Fibroblast of skin of back (primary cell): ENCODE measurements at places on chromosomes 1 and 21.

GRCh38 chr1:245105815-245106410 lies 48.9 kb upstream of the KIF26B start:
- DNase-seq, result no peak

- DNase-seq, result no peak
Measured at GRCh38 chr1:158564608-158565007, 5.8 kb downstream of the OR6P1 start.

DNA sequence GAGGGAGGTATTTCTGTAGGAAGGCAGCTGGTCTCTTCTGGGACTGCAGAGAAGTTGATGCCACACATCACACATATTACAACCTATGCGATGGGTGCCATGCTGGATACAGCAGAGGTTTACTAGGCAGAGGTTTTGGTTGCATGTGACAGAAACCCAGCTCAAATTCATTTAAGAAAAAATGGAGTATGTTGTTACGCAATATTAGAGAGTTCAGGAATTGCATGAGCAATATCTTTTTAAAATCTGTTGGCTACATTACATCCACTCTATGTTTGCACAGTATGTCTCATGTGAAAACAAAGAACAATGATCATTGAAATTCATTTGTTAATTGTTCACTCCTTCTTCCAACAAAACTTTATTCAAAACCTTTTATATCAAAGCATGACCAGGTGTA lies 425.2 kb downstream of the RWDD3 start:
- DNase-seq, result no peak

DNA sequence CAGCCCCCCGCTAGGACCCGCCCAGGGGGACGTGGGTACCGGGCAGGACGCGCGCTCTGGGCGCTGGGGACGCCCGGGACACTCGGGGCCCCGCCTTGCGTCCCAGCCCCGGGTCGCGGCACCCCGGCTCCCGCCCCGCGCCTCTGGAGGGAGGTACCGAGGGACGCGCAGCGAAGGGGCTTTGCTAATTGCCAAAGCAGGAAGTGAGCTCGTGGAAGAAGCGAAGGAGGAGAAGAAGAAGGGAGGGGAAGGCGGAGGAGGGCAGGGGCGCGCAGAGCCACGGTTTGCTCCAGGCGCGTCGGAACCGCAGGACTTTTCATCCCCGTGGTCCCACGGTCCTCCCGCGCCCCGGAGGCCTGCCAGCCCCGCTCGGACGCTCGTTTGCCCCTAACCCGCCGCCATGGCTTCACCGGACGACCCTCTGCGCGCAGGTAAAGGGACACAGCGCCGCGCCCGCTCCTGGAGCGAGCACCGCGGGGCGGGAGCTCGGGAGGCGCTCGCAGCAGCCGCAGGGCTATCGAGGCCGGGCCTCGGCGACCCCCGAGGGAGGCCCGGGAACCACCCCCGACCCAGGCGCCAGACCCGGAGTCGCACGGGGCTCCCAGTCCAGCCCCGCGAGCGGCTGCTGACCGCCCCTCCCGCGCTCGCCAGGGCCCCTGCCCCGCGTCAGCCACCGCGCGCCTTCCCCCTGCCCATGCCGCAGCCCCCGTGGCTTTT lies 1.3 kb downstream of the EDARADD start:
- DNase-seq, result peak; percentile 29

- no peak for DNase-seq
Measured at GRCh38 chr21:27534206-27534605, 567.3 kb upstream of the ADAMTS5 start.

GRCh38 chr1:246608616-246609376 lies 42.5 kb downstream of the CNST start:
- peak; percentile 89 for DNase-seq

DNA sequence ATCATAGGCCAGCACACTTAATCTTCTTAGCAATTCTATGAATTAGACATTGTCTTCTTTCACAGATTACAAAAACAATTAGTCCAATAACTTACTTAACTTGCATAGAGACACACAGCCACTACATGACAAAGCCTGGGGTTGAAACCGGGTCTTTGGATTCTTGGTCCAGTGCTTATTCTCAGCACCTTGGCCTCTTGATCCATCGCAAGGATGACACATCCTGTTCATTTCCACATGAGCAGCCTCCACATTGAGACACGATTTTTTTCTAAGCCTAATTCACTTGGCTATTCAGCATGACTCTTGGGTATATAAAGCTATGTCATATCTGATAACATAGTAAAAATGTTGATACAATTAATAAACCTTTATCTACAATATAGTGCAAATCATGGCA lies 221.0 kb upstream of the FOXD3 start:
- DNase-seq, result no peak

GRCh38 chr1:234861761-234862160 lies 251.8 kb upstream of the IRF2BP2 start:
- DNase-seq, result no peak

DNA sequence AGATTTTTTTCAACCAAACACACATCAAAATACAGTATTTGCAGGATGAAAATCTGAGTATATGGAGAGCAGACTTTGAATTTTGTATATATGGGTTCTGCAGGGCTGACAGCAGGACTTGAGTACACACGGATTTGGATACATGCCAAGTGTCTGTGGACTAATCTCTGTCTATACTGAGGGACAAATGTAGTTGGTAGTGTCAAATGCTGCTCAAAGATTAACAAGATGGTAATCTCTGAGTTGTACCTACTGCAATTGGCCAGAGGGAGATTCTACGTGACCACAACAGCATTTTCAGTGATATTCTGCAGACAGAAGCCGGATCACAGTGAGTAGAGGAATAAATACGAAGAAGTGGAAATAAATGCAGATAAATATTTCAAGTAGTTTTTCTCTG lies 43.4 kb downstream of the SHCBP1L start:
- DNase-seq, result no peak

- no peak for DNase-seq
Measured at GRCh38 chr1:48470950-48471690, 884 bp downstream of the SPATA6 start.

- DNase-seq, result peak; percentile 54
Measured at GRCh38 chr1:165843304-165843703, 15.9 kb downstream of the UCK2 start.

GRCh38 chr1:26994020-26994786 lies 711 bp downstream of the TRNP1 start:
- no peak for DNase-seq

GRCh38 chr1:147337040-147337630 lies 94.7 kb downstream of the CHD1L start:
- peak; percentile 26 for DNase-seq

DNA sequence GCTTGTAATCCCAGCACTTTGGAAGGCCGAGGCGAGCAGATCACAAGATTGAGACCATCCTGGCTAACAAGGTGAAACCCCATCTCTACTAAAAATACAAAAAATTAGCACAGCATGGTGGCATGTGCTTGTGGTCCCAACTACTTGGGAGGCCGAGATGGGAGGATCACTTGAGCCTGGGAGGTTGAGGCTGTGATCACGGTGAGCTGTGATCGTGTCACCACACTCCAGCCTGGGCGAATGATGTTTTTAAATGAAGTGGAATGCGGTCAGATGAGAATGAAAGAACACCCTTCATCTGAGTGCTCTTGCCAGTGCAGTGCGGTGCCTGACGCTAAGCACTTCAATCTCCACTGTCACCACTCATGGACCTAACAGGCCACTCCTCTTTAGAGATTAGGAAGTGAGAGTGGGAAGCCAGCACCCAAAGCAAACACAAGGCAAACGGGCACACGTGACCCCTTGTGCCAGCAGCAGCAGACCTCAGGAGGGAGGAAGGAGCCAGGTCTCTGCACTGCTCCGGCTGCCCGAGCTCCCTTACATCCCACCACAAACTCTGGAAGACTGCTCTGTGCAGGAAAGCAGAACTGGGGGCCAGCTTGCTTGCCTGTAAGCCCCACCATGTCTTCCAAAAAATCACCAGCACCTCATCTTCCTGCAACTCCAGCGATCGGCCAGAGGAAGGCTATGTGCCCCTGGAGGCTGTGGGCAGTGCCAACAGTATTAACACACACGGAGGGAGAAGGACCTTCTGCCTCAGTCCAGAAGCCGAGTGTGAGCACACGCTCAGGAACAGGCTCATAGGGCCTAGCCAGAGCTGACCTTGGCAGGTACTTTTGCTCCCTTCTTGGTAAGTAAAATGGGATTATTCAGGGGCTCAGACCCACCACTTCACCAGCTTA lies 9.7 kb downstream of the CTNNBIP1 start:
- no peak for DNase-seq

- DNase-seq, result peak; percentile 90
Measured at GRCh38 chr1:37476460-37477197, 2.2 kb downstream of the ZC3H12A start.

GRCh38 chr1:55718758-55719671 lies 503.9 kb upstream of the USP24 start:
- peak; percentile 100 for DNase-seq

GRCh38 chr1:165695031-165695430 lies 3.3 kb downstream of the ALDH9A1 start:
- no peak for DNase-seq

- peak; percentile 80 for DNase-seq
Measured at GRCh38 chr1:29122682-29123052, 1.0 kb downstream of the TMEM200B start.

GRCh38 chr1:15212216-15212953 lies 34.6 kb upstream of the FHAD1 start:
- DNase-seq, result no peak

DNA sequence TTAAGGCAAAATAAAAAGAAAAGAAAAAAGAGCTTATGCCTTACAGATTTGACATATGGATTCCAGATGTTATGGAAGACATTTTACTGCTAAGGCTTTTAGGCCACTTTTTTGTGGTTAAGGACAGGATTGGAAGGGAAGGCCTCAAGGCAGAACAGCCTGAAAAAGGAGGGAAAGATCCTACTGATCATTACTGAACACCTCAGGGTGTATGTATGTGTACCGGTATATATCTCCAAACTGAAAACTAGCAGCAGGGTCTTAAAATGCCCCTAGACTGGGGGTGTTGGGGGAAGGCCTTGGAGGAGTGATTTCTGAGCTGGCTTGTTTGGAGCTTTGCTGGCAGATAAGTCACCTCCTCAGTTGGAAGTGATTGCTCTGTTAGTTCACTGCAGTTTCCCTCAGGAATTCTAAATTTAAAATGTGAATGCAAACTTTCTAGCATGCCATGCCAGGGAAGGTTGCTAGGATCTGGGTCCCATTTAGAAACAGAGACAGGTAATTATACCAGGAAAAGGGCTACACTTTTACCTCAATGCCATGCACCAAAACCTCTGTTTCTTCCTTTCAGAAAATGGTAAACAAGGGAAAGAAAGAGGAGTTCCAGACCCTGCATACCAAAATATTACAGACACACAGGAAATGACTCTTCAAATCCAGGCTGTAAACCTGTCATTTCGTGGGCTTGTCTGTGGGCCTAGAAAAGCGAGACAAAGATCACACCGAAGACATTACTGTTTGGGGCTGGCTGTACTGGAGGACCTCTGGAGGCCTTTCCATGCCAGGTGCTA lies 15.0 kb downstream of the C1orf52 start:
- DNase-seq, result peak; percentile 53

DNA sequence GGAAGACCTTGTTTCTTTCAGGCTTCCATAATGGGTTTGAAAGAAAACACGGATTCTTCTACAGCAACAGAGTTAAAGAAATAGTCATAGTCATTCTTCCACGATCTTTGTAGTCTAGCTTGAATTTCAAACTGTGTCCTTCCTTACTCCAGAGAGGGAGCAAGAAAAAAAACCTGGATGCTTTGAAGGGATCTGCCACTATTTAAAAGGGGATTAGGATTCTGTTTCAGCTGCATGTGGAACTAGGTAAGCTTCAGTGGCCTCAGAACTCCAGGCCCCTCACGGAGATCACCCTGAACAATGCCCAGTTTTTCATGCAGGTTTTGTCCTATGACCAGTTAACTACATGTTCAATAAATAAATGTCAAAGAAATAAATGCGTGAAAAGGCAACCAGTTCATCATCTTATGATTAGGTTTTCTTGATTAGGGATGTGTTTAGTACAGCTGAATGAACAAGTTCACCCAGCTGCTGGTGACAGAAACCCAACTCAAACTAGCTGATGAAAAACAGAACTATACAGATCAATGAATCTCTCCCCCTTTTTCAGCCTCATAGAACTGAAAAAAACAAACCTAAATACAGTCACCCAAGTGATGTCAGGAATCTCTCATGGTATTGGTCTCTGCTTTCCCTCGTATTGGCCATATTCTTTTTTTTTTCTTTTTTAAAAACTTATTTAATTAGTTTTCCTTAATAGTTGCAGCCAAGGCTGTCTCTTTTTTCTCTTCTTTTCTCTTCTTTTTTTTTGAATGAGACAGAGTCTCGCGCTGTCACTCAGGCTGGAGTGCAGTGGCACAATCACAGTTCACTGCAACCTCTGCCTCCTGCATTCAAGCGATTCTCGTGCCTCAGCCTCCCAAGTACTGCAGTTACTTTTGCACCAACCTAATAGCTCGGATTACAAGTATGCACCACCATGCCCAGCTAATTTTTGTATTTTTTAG lies 14.6 kb upstream of the MPZL1 start:
- no peak for DNase-seq

GRCh38 chr1:33990281-33990680 lies 126.4 kb downstream of the HMGB4 start:
- DNase-seq, result no peak

DNA sequence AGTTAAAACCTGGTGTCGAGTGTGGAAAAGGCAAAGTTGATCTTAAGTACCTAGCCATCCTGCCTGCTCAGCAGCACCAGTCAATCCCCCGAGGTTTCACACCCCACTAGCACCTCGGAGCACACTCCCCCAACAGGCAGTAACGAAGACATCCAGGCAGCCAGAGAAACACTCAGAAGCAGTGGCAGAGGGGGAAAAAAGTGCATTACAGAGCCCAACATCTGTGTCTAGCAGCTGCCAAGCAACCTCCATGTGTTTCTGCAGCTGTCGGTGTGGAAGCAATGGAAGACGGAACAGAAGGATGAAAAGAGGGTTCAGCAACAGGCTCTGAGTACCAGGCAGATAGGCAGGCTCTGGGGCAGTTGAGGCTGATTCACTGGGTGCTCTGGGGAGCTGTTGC lies 73.4 kb upstream of the PROX1 start:
- no peak for DNase-seq

DNA sequence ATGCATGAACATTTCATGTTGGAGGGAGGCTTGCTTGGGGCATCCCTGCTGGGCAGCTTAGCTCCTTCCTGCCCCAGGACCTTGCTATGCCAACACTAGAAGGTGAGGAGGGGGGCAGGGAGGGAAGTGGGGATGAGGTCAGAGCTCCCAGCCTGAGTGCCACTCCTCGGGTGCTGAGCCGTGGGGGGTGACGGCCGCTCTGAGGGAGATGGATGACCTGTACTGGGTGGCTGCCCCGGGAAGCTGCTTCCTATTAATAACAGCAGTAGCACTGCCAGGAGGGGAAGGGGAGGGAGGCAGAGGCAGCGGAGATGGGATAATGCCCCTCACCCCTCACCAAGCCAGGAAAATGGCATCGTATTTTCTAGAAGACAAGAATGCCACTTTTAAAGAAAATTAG lies 60.6 kb downstream of the UBIAD1 start:
- no peak for DNase-seq

DNA sequence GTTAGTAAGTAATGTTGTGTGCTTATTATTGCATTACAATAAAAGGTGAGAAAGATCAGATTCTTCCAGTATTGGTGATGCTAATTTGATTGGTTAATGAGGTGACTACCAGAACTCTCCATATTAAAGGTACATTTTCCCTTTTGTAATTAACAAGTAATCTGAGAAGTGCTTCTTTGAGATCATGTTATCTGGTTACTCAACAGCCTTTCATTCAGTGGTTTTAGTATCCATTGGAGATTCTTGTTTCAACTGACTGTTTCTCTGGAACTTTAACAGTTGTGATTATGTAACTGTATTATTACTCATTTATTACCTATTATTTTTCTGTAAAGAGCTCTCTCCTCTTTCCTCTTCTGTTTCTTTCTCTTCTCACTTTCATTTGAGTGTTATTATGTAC lies 86.7 kb downstream of the PEX14 start:
- no peak for DNase-seq

GRCh38 chr1:11156963-11157362 lies 32.2 kb upstream of the ANGPTL7 start:
- no peak for DNase-seq
